Activated CD4-positive, alpha-beta T cell treated with anti-CD3 and anti-CD28 coated beads, Interleukin-2, amount 10 ng/mL, durations not matched to agents 7 days and 5 days (primary cell): ENCODE measurements at places on chromosomes 4 and X. TPM values are rescaled to one million over a fixed set of nuclear protein-coding genes. Genes with fewer than 3 reads are reported as not detected.
A peak's percentile ranks its signal among the peaks of the same experiment; 100 is the strongest.

DNA sequence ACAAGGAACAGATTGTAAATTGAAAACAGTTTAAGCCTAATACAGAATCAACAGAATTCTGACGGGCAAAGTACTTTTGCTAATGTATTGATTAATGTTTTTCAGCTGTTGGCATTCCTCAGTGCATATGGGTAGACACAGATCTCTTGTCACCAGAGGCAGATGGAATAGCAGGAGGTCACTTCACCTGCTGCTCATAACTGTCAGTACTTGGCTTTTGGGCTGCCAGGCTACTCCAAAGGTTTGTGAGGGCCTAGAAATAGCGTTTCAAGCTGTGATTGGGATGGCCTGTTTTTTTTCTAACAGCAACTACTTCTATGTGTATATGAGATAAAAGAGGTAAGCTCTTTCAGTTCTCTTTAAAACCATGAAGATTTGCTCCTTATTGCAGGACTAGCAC, 307.5 kb upstream of the ANXA10 start:
- no peak for DNase-seq

The XAGE2 gene
- not detected for total RNA-seq

DNA sequence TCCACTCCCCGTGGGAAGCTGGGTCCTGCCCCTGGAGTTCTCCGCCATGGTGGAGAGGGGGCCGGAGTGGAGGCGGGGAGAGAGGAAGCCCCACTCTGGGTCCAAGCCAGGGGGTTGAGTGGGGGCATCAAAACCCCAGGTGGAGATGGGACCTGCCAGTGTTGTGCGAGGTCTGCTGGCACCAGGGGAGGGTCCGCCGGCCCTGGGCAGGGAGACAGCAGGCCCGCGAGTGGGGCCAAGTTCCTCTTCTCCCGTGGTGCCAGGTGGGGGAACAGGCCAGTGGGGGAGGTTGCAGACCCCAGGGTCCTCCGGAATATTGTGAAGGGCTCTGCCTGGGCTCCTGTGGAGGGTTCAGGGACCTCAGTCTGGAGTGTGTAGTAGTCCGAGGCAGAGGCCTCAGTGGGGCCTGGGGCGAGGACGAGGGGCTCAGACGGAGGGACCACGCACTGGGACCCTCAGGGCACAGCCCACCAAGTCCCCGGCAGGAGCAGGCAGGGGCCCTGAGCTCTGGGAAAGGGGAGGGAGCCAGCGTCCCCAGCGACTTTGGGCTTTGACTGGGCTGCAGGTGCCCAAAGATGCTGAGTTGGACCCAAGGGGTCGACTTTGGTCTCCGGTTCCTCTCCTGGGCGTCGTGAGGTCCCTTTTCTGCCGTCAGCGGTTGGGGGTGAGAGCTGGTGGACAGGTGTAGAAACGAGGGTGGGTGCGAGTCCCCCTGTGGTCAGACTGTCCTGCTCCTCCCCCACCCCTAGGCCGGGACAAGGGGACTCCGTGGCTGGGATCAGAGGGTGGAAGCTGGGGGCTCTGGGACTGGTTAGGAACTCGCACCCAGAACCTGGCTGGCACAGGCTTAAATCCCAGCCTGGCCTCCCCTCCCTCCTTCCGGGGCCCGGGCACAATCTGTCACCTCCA, 43.8 kb upstream of the NKX1-1 start:
- DNase-seq = no peak

GRCh38 chrX:25726539-25726938, 411.6 kb upstream of the MAGEB18 start:
- DNase-seq = no peak

The FRMPD3 gene
- not detected for total RNA-seq

GRCh38 chr4:16125571-16126445, 42.0 kb upstream of the PROM1 start:
- DNase-seq = no peak

The MAGEA4 gene
- total RNA-seq = not detected

DNA sequence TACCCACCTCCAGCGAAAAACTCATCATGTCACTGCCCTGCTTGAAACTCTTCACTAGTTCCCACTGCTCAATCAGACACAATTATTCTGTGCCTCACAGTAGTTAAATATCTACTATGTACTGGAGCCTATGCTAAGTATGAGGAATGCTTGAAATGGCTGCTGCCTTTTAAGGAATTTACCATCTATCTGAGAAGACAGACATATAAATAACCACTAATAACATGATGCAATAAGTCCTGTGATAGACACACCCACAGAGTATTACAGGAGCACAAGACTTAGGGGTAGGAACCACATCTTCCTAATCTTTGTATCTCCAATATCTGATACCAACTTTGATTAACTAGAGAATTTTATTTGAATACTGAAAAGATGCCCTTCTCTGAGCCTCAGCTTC, 21.1 kb downstream of the SLC25A53 start:
- no peak for DNase-seq

DNA sequence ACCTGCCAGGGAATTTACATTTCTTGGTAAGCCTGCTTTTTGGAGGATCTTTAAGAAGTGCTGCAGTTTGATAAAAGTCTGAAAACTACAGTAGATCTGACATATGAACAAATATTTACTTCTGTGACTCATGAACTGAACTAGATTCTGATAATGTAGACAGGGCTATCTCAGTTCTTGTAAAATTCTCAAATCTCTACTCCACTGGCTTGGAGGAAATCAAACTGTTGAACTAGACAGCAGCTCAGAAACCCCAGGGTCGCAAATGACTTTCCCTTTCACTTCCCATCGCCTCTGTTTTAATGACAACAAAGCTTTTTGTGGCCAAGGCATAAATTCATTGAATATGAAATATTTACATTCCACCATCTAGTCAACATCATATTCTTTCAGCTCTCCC, 15.4 kb upstream of the OCIAD1 start:
- peak; percentile 43 for DNase-seq

GRCh38 chr4:83393908-83394307, 59.3 kb upstream of the HPSE start:
- no peak for DNase-seq

DNA sequence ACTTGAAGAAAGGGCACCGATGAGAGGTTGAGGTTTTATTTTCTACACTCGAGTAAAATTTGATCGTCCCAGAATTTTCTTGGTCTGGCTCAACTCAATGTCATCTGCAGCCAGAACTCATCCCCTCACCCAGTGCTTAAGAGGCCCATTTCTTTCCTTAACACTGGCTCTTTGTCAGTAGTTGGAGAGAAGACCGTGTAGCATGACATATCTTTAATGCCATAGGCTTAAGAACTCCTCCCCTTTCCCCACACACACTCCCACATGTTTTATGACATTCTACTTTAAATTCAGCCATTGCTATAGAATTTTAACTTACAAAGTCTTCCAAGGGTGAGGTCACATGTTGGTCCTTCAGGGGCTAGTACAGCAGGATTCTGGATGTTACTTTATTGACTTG, 44.2 kb upstream of the ZNF827 start:
- DNase-seq = no peak

The SHISA3 gene
- 0.69 TPM for total RNA-seq

DNA sequence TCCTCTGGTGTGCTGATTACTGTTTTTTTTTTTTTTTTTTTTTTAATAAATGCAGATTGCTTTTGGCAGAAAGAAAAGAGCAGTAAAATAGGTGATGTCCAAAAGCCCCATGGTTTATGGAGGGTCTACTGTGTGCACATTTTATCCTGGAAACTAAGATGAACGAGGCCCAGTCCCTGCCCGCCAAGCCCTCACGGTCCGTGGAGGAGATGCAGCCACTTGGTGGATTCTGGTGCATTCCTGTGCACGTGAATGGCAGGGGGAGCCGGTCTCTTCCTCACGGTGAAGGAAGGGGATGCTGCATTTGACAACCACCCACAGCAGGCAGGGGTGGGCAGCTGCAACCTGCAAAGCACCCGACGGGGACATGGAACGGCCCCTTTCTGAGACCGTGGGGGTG, 100.2 kb upstream of the AFAP1 start:
- DNase-seq = no peak

- DNase-seq = no peak
These were observed 43.7 kb downstream of the IL21 start for GRCh38 chr4:122577189-122577553.

- DNase-seq = no peak
These were observed 121.5 kb downstream of the ANK2 start for GRCh38 chr4:113170805-113171468.
